Nephron progenitor cell (in vitro differentiated cells): ENCODE measurements at places on chromosomes 5 and 9.
A peak's percentile ranks its signal among the peaks of the same experiment; 100 is the strongest.

GRCh38 chr5:67518227-67518626 lies 321.6 kb upstream of the CD180 start:
- H3K4me1 ChIP-seq = peaks cover 47% of the 10 kb centered on the region
- H3K4me3 ChIP-seq = no peak overlapping the region
- H3K27me3 ChIP-seq = no peaks in the 10 kb centered on the region

DNA sequence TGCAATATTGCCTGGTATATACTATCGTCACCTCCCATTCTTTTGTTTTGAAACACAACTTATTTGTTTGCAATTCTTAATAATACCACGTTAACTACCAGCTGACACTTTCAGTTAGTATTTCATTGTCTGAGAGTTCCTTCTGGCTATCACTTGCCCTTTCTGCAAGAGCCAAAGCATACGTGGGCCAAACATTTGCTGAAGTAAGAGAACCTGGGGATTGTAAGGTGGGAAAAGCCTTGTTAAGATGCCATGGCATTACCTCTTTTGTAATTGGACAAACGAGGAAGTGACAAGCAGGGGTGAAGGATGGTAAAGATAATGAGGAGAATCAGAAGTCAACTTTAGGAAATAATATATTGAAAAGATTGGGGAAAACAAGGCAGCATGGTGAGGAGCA lies 47.7 kb downstream of the FYB1 start:
- no peak overlapping the region for H3K27ac ChIP-seq
- no peak overlapping the region for H3K4me3 ChIP-seq
- H3K4me1 ChIP-seq = peaks cover 7% of the 10 kb centered on the region
- H3K36me3 ChIP-seq = no peaks in the 10 kb centered on the region
- peaks cover 4% of the 10 kb centered on the region for H3K27me3 ChIP-seq

- H3K36me3 ChIP-seq = no peaks in the 10 kb centered on the region
- peaks cover 4% of the 10 kb centered on the region for H3K4me1 ChIP-seq
- DNase-seq = no peak
- no peak overlapping the region for H3K4me3 ChIP-seq
- H3K27ac ChIP-seq = no peak overlapping the region
- peaks cover 3% of the 10 kb centered on the region for H3K27me3 ChIP-seq
Measured at GRCh38 chr5:53350991-53351770, 129.2 kb upstream of the FST start.

DNA sequence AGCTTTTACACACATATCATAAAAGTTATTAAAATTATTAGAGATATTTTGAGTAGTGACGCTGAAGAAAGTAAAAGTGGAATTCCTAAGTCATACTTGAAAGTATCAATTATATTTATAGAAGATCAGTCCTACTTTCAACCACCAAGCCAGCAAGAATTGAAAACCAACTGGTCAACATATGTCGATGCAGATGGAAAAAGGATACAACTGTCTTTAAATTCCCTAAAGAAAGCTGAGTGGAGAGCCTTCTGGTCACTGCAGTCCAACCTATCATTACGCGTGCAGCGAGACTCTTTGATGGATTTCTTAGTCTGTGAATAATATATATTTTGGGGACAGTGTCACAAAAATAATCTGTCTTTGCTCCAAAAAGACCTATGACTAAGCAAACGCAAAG lies 15.3 kb downstream of the MEF2C start:
- H3K4me1 ChIP-seq = no peaks in the 10 kb centered on the region
- H3K4me3 ChIP-seq = no peak overlapping the region
- no peak overlapping the region for H3K27ac ChIP-seq
- H3K27me3 ChIP-seq = no peaks in the 10 kb centered on the region
- no peaks in the 10 kb centered on the region for H3K36me3 ChIP-seq
- DNase-seq = no peak

- H3K27ac ChIP-seq = no peak overlapping the region
- H3K27me3 ChIP-seq = peaks cover 98% of the 10 kb centered on the region
- DNase-seq = peak; percentile 42
- peak overlapping the region; percentile 61 for H3K4me3 ChIP-seq
Measured at GRCh38 chr5:171310212-171310818, 1.3 kb downstream of the TLX3 start.

- H3K27me3 ChIP-seq = no peaks in the 10 kb centered on the region
- DNase-seq = no peak
- H3K36me3 ChIP-seq = peaks cover 4% of the 10 kb centered on the region
- H3K27ac ChIP-seq = peak overlapping the region; percentile 89
- peak overlapping the region; percentile 16 for H3K4me3 ChIP-seq
- peaks cover 54% of the 10 kb centered on the region for H3K4me1 ChIP-seq
Measured at GRCh38 chr5:144089401-144090021, 80.9 kb downstream of the YIPF5 start.

DNA sequence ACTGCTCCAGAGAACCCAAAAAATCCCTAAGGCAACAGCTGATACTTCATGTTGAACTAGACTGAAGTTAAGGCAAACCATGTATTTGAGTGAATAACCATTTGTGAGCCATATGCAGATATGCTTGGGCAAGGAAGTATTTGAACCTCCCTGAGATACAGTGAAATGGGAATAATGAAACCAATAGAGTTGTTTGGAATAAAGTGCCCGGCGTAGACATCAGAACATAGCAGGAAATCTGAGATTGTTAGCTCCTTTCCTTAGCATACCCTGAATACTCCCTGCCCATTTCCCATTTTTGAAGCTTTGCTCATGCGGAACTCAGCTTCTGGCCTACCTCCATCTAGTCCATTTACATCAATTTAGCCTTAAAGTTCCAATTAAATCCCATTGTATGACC lies 611.9 kb downstream of the EFNA5 start:
- H3K27ac ChIP-seq = no peak overlapping the region
- H3K4me3 ChIP-seq = no peak overlapping the region
- H3K36me3 ChIP-seq = no peaks in the 10 kb centered on the region
- H3K4me1 ChIP-seq = no peaks in the 10 kb centered on the region
- DNase-seq = no peak
- no peaks in the 10 kb centered on the region for H3K27me3 ChIP-seq

- H3K36me3 ChIP-seq = no peaks in the 10 kb centered on the region
- no peak for DNase-seq
- H3K27ac ChIP-seq = no peak overlapping the region
- H3K4me1 ChIP-seq = peaks cover 5% of the 10 kb centered on the region
- H3K27me3 ChIP-seq = peaks cover 10% of the 10 kb centered on the region
- H3K4me3 ChIP-seq = no peak overlapping the region
Measured at GRCh38 chr5:169964246-169964645, 16.0 kb downstream of the INSYN2B start.

DNA sequence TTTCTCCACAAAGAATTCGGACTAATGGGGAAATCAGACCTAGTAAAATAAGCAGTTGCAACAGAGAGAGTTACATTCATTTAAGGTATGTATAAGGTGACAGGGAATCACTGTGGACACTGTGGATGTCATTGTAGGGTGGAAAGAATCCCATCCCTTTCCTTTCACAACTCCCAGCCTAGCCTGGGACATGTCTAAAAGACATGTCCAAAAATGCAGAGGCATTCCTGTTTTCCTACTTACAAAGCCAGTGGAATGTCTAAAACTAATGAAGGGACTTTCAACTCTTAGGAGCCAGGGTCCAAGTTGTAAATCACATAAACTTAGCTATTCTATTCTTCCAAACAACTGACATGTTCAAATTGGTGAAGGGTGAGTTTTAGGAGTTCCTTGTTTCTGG lies 511.0 kb downstream of the PRELID2 start:
- no peak overlapping the region for H3K4me3 ChIP-seq
- no peak overlapping the region for H3K27ac ChIP-seq
- H3K27me3 ChIP-seq = no peaks in the 10 kb centered on the region
- no peaks in the 10 kb centered on the region for H3K36me3 ChIP-seq
- no peak for DNase-seq
